Renal cortical epithelial cell (primary cell): ENCODE measurements at places on chromosomes 1 and 21. TPM values are rescaled to one million over a fixed set of nuclear protein-coding genes. Genes with fewer than 3 reads are reported as not detected.

The CLCA4 gene
- total RNA-seq, result not detected in 2 replicates

DNA sequence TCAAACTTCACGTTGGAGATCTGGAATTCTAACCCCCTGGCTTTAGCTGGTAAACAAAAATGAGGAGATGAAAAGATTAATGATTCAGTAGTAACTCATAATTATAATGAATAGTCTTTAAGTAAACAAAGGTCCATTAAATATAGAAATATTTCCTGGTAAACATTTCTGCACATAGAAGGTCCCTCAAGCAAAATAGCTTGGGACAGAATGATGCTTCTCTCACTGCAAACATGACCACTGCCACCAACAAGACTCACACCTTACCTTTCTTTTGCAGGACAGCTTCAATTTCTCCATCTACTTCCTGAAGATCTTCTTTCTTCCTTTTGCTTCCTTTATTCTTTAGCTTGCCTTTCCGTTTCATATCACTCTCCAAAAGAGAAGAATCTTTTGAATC, 25.2 kb downstream of the NVL start:
- no peak for DNase-seq

The HSD3B2 gene
- total RNA-seq, result not detected in 2 replicates

- DNase-seq, result no peak
Measured at GRCh38 chr1:54417123-54417522, 10.9 kb upstream of the SSBP3 start.

The SPRR2E gene
- total RNA-seq, result not detected in 2 replicates

- no peak for DNase-seq
Measured at GRCh38 chr21:40461008-40461407, 385.9 kb downstream of the DSCAM start.

GRCh38 chr1:17527036-17527914, 12.2 kb upstream of the ARHGEF10L start:
- peak; percentile 85 for DNase-seq

The HES3 gene
- total RNA-seq, result not detected in 2 replicates

GRCh38 chr1:205983925-205984725, 19.1 kb downstream of the RAB7B start:
- DNase-seq, result peak; percentile 53

The SPRR3 gene
- not detected in 2 replicates for total RNA-seq

DNA sequence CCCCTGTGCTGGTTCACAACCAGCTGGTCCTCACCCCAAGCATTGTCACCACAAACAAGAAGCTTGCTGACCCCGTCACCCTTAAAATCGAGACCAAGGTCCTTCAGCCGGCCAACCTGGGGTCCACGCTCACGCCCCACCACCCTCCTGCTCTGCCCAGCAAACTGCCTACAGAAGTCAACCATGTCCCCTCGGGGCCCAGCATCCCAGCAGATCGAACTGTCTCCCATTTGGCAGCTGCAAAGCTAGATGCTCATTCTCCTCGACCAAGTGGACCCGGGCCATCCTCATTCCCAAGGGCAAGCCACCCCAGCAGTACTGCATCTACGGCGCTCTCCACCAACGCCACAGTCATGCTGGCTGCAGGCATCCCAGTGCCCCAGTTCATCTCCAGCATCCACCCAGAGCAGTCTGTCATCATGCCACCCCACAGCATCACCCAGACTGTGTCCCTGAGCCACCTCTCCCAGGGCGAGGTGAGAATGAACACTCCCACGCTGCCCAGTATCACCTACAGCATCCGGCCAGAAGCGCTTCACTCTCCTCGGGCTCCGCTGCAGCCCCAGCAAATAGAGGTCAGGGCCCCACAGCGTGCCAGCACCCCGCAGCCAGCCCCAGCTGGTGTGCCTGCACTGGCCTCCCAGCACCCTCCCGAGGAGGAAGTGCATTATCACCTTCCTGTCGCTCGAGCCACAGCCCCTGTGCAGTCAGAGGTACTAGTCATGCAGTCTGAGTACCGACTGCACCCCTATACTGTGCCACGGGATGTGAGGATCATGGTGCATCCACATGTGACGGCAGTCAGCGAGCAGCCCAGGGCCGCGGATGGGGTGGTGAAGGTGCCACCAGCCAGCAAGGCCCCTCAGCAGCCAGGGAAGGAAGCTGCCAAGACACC, 40.6 kb downstream of the ZBTB17 start:
- DNase-seq, result no peak

- peak; percentile 88 for DNase-seq
Measured at GRCh38 chr21:42198929-42199867, 19.7 kb upstream of the ABCG1 start.

DNA sequence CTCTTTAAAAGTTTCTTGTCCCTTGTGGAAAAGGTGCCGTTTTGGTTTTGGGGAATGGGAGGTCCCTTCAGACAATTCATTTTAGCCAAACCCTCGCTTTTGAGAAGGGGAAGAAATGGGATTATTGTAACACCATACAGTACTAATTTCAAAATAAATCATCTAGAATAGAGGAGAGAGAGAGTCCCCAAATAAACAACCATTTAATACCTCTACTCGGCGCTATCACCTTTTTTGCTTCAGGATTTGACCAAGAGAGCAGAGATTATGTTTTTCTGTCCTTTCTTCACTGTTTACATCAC, 770 bp upstream of the RC3H1 start:
- no peak for DNase-seq

The NEXN gene
- 6.4 and 22.4 TPM in 2 replicates for total RNA-seq

DNA sequence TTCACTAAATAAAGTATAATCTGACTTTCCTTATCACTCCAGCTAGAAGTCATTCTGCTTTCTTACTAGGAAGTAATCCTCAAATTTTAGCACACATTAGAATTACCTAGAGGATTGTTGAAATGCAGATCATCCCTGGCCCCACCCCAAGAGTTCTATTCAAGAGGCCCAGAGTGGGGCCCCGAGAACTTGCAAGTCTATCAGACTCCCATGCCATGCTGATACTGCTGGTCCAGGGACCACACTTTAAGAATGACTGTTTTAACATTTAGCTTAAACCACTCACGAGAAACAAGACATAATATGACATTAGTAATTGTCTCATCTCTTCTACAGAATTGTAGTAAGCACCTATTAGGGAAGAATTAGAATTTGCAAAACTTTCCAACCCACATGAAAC, 7.7 kb upstream of the SYNJ1 start:
- DNase-seq, result no peak

GRCh38 chr1:21261551-21262292, 28.5 kb downstream of the ECE1 start:
- DNase-seq, result peak; percentile 88

The LAD1 gene
- 51.6 and 68.6 TPM in 2 replicates for total RNA-seq

- DNase-seq, result peak; percentile 29
Measured at GRCh38 chr21:35525443-35525842, 476.3 kb upstream of the RUNX1 start.

The RSPO1 gene
- total RNA-seq, result not detected in 2 replicates

- DNase-seq, result no peak
Measured at GRCh38 chr1:111878649-111879048, 110.8 kb downstream of the KCND3 start.

The GNG12 gene
- total RNA-seq, result 207 and 230 TPM in 2 replicates

DNA sequence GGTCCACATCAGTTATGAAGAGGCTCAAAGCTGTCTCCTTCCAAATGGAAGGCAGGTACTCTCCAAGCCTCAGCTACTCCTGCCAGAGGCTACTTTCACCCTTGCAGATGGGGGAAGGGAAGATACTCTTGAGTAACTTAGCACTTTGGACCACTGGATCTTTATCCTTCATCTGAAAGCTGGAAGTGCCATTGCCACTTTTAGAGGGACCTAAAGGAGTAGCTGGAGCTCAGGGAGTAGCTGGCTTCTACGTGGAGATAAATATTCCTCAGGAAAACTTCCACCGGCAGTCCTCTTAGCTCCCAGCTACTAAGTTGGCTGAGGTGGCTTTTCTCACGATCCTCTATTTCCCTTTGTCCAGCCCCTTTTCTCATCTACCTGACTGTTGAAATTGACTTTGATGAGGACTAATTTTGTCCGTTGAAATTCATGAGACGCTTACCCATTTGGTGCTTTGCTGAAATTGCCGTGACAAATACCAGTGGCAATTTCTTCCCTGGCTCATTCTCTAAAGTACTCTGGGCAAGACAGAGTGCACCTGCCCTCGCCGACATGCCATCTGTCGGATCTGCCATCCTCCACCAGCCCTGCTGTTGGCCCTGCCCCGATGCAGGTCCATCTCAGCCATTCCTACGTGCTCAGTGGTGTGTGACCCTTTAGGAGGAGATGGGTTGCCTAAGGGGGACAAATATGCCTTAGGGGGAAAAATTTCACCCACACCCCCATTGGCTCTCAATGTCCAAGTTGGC, 13.6 kb downstream of the IGSF21 start:
- no peak for DNase-seq

GRCh38 chr1:237043846-237044636, 2.1 kb downstream of the RYR2 start:
- DNase-seq, result no peak

DNA sequence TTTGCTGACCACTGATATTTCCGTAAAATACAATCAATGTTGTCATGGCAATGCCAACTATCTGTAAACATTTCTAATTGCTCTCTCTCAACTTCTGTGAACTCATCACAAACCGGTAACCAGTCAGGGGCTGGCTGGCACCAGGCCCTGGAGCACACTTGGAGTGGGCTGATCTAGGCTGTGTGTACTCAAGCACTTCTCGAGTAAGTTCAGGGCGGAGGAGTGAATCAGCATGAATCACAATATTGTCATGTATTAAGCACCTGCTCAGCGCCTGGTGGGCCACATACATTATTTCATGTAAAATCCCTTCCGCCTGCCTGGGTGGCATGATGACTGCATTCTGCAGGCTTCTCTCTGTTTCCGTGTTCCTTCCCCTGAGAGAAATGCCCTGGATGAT, 212.4 kb downstream of the FOXD2 start:
- DNase-seq, result peak; percentile 99

DNA sequence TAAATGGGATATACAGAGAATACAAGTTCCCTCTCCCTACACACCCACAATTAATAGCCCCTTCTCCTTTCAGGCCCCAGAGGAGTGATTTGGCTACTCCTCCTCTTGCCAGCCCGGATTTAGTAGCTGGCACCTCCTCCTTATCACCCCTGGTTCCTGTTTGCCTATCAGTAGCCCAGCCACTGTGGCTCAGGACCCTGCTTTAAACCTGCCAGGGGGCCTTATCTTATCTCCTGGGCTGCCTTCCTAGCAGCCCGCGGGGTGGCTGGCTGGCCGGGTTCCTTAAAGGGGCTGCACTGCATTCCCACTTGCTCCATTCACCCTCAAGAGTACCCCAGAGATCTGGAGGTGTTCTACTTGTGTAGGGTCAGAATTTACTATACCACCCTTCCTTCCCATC, 70.4 kb downstream of the PLEKHA6 start:
- DNase-seq, result no peak

The TMEM52 gene
- 0.35 TPM in 1 of 2 replicates, not detected in the other for total RNA-seq

GRCh38 chr1:226682871-226683814, 55.9 kb downstream of the ITPKB start:
- no peak for DNase-seq

The CHIA gene
- not detected in 2 replicates for total RNA-seq

The BSND gene
- total RNA-seq, result 0.45 TPM in 1 of 2 replicates, not detected in the other

DNA sequence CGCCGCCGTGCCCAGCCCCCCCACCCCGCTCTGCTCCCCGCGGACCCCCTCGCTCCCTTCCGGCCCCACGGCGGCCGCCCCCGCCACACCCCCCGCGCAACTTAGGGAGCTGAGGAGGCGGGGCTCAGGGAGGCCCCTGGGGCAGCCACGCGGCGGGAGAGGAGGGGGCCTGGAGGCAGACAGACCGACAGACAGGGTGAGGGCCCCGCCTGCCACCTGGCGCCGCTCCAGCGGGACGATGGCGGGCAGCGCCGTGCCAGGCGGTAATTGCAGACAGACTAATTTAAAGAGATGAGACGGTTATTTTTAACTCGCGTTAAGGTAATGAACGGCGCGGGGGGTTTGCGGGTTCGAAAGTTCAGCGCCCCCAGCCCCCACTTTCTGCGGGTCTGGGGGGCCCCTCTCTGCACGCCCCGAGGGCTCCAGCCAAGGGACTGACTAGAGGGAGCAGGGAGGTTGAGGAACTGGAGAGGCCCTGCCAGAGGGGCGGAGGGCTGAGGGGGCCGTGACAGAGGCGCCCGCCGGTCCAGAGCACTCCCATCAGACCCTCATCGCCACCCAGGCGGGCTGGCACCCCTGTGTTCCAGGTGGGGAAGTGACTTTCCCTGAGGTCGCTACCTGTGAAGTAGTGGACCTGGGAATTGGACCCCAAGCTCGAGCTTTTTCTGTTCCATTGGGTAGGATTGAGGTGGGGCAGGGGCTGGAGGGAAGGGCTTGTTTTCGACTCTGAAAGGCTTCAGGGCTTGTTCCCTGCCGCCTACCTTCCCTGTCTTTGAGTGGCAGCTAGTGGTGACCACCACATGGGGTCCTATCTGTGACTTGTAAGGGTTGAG, 5.4 kb downstream of the FOXO6 start:
- no peak for DNase-seq

The MEX3A gene
- 5.0 and 7.1 TPM in 2 replicates for total RNA-seq

DNA sequence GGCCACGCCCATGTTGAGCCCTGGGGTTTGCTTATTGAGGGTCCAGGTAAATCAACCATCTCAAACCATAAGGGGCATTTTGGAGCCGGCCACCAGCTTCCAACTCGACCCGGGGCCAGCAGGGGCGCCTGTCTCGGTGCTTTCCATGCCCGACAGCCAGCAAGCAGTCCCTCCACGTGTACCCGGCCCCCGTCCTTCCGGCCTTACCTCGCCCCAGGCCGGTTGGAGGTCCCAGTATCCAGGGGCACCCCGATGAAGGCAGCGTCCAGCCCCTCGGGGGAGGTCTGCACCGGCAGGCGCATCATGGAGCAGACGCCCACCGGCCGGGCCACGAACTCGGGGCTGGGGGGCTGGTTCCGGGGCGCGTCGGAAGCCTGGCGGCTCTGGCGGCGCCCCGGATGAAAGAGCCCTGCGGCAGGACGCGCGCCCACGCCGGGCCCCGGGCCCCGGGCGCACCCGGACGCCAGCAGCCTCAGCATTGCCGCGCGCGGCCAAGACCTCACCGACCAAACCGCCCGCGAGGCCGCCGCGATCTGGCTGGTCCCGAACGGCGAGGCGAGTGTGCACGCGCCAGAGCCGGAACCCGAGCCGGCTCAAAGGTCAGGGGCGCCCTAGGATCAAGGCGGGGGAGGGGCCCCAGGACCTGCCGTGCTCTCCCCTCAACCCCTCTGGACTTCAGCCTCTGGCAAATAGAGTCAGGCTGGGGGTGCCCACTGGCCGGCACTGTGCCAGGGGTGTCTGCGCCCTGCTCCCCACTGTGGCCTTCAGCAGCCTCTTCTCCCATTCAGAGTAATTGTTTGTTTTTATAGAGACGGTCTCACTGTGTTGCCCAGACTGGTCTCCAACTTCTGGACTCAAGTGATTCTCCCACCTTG, at the start of gene AGMAT:
TSS of gene AGMAT (minus strand) at position 563 of the 875 bp plus-strand sequence. CDS start at position 479, 84 bp downstream.
- DNase-seq, result no peak

DNA sequence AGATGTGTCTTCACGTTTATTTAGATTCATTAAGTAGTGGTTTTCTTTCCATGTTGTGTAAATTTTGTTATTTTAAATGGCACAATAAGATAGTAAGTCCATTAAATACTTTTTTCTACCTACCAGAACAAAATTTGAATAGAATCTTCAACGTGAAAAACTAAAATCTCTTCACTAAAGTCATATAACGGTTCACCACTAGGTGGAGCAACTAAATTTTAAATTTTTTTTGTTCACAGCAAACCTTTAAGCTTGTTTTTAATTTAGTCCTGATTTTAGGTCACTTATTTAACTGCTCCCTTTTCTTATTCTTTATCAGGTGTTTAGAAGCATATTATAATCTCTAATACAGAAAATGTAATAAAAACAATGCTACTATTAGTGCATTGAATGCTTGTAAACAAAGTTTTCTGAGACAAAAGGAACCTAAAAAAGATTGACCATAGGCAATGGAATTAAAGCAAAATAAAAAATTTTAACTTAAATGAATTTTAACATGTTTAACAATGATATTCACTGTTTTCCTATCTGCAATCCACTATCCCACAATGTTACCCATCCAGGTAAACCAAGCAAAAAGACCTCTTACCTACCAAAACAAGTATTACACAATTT, 28.3 kb upstream of the PKN2 start:
- peak; percentile 40 for DNase-seq
